ENCODE measurements at places on chromosomes 5 and 9. TPM values are rescaled to one million over a fixed set of nuclear protein-coding genes. Genes with fewer than 3 reads are reported as not detected.

GRCh38 chr5:149149942-149150341 is 8.6 kb downstream of the ABLIM3 start:
- no peak overlapping the region for H3K4me3 ChIP-seq
- DNase-seq, result no peak
- H3K27ac ChIP-seq, result peak overlapping the region; percentile 37

DNA sequence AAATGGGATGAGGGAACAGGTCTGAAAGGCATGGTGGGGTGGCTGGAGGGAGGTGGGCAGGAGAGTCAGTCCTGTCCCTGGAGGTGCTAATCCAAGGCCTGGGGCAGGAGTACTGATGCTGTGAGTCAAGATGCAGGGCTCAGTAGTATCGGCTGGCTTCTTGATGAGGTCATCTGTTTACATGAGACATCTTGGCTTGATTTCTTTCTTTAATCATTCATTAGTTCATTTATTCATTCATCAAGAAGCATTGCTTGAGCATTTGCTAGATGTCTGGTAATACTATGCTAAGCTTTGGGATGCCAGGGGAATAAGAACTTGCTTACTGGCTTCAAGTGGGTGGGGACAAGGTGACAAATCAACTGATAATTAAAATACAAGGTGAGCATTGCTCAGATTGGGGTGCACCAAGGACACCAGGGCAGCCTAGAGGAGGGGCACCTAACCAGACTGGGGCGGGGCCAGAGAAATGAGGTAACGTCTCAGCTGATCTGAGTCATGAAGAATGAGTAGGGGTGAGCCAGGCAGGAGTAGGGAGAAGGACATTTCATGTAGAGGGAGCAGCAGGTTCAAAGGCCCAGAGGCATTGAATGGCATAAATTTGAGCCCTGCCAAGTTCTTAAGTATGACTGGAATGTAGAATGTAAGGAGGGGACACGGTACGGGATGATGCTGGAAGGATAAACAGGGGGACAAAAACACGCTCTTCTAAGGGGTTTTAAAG is 88.8 kb downstream of the EGFLAM start:
- no peaks in the 10 kb centered on the region for H3K27me3 ChIP-seq
- no peak for DNase-seq
- no peak overlapping the region for H3K27ac ChIP-seq
- H3K4me3 ChIP-seq, result no peak overlapping the region
- H3K36me3 ChIP-seq, result no peaks in the 10 kb centered on the region

DNA sequence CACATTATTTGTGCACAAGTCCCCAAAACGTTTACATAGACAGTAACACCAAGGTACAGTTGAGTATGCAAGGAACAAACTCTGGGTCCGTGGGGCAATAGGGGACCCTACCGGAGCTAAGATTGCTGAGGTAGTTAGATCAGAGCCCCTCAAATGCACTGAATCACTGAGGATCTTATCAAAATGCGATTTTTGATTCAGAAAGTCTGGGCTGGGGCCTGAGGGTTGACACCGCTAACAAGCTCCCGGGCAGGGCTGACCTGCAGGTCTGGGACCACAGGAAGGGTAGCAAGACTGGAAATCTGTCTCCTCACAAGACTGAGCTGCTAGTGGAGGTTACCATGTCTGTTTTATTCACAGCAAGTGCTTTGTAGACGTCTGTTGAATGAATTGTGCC is 1.8 kb upstream of the IL3 start:
- no peaks in the 10 kb centered on the region for H3K36me3 ChIP-seq
- no peak overlapping the region for H3K27ac ChIP-seq
- no peak overlapping the region for H3K4me3 ChIP-seq
- no peaks in the 10 kb centered on the region for H3K4me1 ChIP-seq
- DNase-seq, result no peak
- no peaks in the 10 kb centered on the region for H3K27me3 ChIP-seq

DNA sequence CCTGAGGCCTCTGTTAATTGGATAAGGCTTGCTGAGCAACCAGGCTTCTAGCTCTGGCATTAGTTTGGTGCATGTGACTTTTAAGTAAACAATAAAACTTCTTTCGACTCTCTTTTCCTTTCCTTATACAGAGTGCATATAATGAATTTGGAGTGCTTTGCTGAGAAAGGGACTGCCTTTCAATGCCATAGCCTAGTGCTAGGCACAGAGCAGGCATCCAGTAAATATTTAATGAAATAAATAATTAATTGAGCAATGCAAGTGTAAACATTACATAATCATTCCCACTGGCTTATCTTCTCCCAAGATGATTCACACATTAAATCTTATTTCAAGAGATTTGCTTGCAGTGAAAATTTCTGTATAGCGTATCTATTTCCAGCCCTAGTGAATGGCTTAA is 74.1 kb downstream of the NMUR2 start:
- no peak overlapping the region for H3K27ac ChIP-seq
- no peaks in the 10 kb centered on the region for H3K27me3 ChIP-seq
- DNase-seq, result no peak
- H3K4me1 ChIP-seq, result no peaks in the 10 kb centered on the region
- H3K36me3 ChIP-seq, result no peaks in the 10 kb centered on the region
- no peak overlapping the region for H3K4me3 ChIP-seq

DNA sequence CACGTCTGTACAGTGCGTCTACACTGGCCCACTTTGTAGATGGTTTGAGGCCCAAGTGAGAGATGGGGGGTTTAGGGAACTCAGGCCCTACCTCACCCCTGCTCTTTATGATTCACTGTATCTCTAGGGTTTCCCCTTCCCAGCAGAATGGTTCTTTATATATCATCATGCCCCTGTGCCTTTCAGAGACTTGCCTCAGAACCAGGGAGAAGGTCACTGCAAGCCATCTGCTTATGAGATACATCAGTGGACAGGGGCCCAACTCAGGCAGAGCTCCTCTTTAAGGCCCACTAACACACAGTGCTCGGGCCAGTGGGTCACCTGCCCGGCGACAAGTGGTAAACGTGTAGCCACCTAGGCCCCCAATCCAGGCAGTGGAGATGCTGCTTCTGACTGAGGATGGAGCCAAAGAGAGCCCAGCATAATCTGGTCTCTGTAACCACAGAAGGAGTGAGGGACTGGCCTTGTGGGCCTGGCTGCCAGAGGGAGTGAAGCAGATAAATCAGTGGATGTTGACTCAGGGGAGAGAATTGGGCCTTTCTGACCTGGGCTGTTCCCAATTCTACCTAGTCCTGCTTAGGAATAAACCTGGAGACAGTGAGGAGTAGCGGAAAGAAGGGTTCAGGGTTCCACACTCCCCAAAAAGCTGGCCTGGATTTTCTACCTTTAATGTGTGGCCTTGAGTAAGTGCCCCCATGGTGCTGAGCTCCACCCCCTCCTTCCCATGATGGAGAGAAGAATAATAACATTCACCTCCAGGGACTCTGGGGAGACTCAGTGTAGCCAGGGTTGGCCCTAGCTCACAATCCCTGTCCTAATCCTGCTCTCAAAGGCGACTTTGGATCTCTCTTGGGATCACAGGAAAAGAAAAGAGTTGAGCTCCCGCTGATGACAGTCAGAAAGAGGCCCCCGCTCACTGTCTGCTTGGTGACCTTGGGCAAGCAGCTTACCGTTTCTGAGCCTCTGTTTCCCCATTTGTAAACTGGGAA is 2.8 kb upstream of the DUSP1 start:
- H3K4me1 ChIP-seq, result peaks cover 23% of the 10 kb centered on the region
- H3K27ac ChIP-seq, result peak overlapping the region; percentile 72
- H3K4me3 ChIP-seq, result no peak overlapping the region
- H3K27me3 ChIP-seq, result no peaks in the 10 kb centered on the region
- H3K36me3 ChIP-seq, result peaks cover 9% of the 10 kb centered on the region

DNA sequence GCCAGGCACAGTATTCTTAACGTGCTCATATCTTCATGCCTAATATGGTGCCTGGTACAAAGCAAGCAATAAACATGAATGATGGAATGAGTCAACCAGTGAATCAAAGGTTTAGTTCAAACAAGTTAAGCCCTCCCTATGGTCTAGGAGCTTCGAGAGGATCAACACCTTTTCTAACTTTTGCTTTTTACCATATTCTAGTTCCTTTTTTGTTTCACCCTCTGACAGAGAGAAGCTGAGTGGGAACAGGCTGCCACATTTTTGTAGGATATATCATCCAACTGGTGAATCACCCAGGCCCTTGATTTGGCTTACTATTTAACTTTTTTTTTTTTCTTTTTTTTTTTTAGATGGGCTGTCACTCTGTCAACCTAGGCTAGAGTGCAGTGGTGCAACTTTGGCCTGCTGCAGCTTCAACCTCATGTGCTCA is 39.3 kb upstream of the TNC start:
- no peaks in the 10 kb centered on the region for H3K27me3 ChIP-seq
- no peak overlapping the region for H3K27ac ChIP-seq
- no peaks in the 10 kb centered on the region for H3K36me3 ChIP-seq
- no peak overlapping the region for H3K4me3 ChIP-seq

Gene WDR38
- total RNA-seq, result 28.9 TPM

Gene GNA14
- 15.1 TPM for total RNA-seq
